Activated CD4-positive, alpha-beta T cell treated with anti-CD3 and anti-CD28 coated beads for 1 hour (primary cell): ENCODE measurements at places on chromosomes 2 and 18.

DNA sequence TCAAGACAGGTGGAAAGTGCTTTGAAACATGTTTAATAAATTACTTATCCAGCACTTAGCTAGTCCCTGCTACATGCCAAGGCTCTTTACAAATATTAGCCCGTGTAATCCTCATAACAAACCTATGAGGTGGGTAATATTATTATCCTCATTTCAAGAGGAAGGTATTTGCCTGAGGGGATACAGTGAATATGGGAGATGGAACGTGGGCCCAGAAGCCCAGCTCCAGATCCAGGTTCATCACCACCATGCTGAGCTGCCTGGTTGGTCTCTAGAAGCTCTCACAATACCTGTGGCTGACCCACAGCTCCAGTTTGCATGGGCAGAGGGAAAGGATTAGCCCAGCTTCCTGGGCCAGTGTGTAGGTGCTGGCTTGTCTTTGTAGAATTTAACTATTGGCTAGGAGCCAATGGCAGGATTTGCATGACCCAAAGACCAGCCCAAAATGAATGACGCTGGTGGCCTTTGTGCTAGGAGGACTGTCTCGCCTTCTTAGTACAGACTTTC lies 61.6 kb upstream of the ATP8B1 start:
- DNase-seq = no peak

GRCh38 chr2:220162320-220162719 lies 534.9 kb downstream of the SLC4A3 start:
- no peak for DNase-seq

GRCh38 chr2:126699716-126700581 lies 44.0 kb downstream of the GYPC start:
- no peak for DNase-seq

- DNase-seq = no peak
Measured at GRCh38 chr2:45483997-45484396, 127.1 kb downstream of the SRBD1 start.

GRCh38 chr18:49249521-49249920 lies 210.9 kb downstream of the DYM start:
- DNase-seq = no peak

DNA sequence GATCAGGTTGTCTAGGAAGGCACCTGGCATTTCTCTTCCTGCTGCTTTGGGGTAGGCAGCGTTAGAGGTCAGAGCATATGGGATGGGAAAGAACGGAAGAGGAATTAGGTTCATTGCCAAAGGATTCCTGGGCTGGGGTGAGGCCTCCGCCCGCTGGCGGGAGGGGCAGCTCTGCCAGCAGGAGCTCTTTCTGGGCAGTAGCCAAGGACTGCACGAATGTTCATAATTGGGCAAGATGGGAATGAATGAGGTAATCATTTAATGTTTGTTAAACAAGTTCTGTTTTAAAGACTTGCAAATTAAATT lies 253.9 kb downstream of the AGAP1 start:
- no peak for DNase-seq

GRCh38 chr2:138630164-138630563 lies 128.6 kb downstream of the SPOPL start:
- DNase-seq = no peak

DNA sequence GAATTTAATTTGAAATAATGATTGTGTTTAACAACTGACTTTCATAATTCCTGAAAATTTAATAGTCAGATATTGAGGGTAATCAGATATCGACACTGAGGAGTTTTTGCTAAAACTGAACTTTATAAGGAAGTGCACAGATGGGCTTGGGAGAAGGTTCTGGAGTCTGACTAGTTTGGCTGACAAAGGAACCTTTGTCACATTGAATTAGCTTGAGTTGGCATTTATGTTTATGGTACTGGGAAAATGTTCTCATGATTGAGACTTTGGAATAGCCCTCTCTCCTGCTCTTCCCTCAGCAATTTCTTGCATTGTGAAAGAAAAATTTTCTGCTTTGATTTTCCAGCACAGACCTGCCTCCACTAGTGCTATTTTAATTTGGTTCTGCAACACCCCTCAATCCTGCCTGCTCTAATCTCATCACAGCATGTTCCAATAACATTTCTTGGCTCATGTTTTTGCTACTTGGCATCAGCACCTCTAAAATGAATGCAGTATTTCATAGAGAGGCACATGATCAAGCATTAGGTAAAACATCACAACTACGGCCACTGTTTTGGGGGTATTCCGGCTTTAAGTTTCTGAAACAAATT lies 133.9 kb upstream of the FSHR start:
- DNase-seq = no peak

DNA sequence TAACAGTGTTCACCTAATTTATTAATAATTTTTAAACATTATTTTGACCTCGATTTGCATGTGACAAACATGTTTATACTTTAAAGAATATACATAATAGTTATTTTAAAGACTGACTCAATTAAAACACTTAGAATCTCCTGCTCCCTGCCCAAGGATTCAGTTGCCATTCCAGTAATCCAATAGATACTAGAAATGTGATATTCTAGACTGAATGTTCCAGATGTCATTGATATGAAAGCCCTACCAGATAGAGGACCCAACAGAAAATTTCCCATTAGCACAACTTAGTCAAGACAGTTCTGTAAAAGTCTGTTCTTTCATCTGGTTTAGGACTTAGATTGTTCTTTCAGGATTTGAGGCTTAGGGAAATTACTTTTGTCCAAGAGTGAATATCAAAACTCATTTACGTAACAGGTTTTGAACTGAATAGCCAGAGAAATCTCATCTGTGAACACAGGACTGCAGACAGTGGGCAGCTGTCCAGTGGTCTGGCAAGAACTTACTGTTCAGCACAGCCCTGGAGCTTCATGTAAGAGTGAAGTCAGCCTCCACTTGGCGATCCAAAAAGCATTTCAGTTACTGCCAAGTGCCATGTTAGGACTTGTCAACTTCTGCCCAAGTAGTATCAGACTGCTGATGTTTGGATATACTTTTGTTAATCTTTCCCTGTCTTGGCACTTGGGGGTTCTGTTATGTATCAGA lies 77.5 kb downstream of the OSBPL6 start:
- DNase-seq = no peak

DNA sequence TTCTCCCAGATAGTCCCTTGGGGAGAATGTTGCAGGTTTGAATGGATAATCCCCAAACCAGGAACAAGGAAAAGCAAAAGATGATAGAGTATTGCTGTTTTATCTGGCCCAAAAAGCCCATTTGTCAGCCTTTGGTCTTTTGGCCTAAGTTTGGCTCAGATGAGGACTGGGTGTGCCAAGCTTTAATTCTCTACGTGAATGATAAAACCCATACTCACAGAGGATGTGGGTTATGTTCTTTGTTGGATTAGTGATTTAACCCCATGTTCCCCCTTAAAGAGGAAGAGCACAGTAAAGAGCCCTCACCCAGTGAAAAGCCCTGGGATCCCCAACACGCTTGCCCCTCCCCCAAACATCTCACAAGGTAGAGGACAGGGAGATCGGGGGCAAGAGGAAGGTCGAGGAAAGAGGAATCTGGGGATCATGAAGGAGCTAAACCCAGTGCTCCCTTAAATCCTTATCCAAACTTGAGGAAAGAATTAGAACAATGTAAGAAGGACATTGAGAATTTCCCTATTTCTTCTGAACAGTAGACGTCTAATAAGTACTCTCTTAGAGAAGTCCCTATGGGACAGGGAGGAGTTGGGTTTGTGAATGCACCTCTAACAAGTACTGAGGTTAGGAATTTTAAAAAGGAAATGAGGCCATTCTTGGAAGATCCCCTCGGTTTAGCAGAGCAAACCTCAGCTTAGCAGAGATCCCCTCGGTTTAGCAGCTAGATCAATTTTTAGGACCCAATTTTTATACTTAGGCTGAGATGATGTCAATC lies 105.0 kb downstream of the HIBCH start:
- no peak for DNase-seq

- DNase-seq = no peak
Measured at GRCh38 chr2:148565272-148565894, 79.2 kb upstream of the EPC2 start.

GRCh38 chr18:28193177-28193778 lies 16.3 kb upstream of the CDH2 start:
- DNase-seq = no peak

DNA sequence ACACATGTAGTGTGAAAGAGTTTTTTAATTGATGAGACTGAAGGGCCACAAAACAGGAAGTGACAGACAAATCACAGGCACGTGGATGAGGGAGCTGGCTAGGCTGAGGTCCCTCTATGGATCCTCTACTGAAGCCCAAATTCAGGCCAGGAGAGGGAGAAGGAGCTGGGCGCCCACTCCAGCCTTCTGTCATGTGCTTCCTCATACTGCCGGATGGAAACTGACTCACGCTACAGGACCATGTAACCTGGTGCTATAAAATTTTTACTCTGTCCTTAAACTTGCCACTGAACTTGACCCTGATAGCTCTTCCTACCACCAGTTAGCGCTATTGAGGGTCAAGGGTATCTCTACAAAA lies 31.3 kb downstream of the PSTPIP2 start:
- no peak for DNase-seq

- DNase-seq = no peak
Measured at GRCh38 chr2:28276807-28277206, 115.9 kb upstream of the FOSL2 start.

GRCh38 chr2:42338567-42339190 lies 22.3 kb downstream of the COX7A2L start:
- DNase-seq = no peak

GRCh38 chr2:39492095-39492590 lies 55.1 kb upstream of the MAP4K3 start:
- DNase-seq = no peak
